Stimulated activated CD4-positive, alpha-beta T cell treated with anti-CD3 and anti-CD28 coated beads, Interleukin-15, amount 100 ng/mL, for 48 hours (primary cell): ENCODE measurements at places on chromosomes 16 and 17.

GRCh38 chr17:58702045-58702476, 9.7 kb downstream of the RAD51C start:
- DNase-seq: no peak

GRCh38 chr16:69241926-69242325, 55.0 kb downstream of the SNTB2 start:
- DNase-seq: no peak

DNA sequence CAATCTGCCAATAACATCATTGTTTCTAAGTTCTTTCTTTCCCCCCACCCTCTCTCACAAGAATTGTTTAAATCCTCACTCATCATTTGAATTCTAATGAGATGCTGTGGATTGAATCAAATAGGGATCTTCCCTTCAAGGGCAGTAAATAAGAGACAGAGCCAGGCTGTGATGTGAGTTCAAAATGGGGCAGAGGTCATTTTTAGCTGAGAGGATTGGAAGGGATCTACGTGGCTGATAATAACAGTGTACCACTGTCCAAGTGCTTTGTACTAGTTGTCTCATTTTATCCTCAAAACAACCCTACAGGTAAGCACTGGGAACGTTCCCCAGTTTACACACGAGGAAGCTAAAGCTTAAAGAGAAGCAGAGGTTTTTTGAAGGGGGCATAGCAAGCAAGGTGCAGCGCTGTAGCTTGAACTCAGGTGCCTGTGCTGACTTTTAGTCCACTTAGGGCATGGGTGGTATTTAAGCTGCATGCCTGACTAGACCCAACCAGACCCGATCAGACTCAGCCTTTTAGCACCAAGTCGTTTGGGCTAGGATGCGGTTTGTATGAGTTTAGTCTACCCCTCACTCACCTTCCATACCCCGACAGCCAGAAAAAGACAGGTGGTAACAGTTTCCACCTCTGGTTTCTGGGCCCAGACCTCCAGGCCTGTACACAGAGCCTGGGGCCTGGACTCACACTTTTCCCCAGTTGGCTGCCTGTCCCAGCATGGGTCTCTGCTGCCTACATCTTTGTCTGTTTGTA, 39.2 kb upstream of the CCR7 start:
- no peak for DNase-seq

DNA sequence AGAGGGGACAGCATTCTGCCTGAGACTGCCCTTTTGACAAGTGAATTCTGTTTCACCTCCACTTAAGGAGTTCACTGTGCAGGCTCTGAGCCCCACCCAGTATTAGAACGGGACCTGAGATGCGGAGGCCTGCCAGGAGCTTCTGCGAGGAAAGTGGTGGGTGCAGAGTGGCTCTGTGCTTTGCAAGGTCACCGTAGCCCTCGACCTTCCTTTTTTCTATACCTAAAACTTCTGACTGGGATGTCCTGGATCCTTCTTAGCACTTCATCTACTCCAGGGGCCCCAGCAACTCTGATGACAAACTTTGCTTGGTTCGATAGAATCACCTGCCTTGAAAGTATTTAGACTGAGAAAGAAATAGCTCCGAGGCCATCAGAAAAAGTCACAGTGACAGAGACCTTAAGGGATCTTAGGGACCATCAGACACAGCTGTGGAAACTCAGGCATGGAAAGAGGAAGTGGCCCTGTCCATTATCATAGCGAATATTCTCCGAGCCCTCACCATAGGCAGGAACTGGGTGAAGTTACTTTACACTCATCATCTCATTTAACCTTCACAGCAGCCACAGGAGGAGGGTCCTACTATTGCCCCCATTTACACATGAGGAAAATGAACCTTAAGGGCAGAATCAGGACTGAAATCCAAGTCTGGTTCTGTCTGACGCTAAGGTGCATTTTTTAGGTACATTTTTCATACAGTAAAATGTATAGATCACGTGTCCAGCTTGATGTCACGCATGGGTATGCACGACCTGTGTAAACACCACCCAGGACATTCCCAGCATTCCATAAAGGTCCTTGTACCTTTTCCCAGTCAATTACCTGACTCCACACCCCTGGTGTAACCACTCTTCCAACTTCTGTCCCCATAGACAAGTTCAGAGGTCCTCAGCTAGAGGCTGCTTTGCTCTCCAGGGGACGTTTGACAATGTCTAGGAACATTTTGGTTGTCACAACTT, 676 bp upstream of the KRT13 start:
- no peak for DNase-seq

DNA sequence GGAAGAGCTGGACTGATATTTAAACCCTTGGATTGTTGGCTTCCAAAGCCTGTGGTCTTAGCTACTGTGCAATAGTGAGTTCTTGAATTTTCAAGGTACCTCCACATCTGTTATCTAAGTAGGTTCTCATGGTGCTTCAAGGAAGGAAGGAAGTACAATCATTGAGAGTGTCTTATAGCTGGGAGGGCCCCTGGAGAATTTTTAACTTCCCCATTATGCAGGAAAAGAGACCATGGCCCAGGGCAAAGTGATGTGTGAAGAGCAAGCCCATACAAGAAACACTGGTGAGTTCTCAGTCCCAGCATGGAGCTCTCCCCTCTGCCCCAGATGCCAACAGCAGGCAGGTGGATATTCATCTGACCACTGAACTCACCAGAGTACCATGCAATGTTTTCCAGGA, 169.0 kb upstream of the IRX6 start:
- no peak for DNase-seq
